Activated naive CD4-positive, alpha-beta T cell treated with anti-CD3 and anti-CD28 coated beads, Interleukin-2, amount 50 U/mL, for 16 hours (primary cell): ENCODE measurements at places on chromosomes 7 and 10.

DNA sequence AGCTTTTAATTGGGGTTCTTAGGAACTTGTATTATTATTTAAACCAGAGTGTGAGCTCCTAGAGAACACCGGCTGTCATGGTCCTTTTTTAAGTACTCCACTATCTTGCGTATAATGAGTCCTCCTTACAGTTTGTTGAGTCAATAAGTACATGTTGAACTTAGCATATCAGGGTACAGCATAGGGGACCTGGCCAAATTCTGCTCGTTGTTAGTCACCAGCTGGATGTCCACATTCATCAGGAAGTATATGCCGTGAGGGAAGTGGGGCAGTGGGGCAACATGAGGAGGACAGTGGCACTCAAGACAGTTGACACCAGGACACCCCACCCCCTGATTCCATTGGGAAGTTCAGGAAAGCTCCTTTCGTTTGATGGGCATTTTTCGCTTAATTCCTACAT, 16.6 kb downstream of the RPP30 start:
- DNase-seq = no peak

GRCh38 chr7:7662527-7662926, 22.0 kb downstream of the UMAD1 start:
- DNase-seq = no peak

DNA sequence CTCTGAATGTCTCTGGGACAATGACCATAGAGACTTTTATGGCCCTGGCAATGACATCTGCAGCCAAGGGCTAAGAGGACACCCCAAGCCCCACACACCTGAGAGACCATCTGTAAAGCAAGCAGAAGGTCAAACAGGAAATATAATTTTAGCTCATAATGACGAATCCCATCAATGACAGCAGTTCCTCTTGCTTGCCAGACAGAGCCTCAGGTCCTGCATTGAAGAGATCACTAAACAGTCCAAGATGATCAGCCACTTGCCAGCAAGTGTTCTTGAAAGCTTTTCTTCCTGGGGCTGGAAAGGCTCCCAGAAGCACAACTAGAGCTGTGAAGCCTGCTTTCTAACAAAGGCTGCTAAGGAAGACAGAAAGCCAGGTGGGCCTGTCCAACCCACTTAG, 993.7 kb upstream of the AUTS2 start:
- DNase-seq = no peak

DNA sequence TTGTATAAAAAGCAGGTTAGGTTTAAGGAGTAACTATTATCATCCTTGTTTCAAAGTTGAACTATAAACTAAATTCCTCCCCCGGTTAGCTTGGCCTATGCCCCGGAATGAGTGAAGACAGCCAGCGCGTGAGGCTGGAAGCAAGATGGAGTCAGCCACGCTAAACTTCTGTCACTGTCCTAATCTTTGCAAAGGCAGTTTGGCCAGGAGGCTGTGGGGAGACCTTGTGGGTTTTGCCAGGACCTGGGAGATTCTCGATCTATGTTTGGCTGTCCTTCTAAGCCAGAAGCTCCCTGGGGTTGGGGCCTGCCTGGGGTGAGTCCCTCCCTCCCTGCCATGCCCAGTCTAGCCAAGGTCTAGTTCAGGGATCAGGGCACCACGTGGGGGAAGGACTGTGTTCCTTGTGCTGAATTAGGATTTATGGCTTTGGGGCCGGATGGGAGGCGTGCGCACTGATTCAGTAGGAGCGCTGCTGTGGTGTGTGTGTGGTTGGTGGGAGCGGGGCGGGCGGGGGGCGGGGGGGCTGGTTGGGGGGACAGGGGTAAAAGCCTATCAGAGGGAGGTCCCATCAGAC, 871 bp upstream of the GTF2IRD1 start:
- peak; percentile 23 for DNase-seq

DNA sequence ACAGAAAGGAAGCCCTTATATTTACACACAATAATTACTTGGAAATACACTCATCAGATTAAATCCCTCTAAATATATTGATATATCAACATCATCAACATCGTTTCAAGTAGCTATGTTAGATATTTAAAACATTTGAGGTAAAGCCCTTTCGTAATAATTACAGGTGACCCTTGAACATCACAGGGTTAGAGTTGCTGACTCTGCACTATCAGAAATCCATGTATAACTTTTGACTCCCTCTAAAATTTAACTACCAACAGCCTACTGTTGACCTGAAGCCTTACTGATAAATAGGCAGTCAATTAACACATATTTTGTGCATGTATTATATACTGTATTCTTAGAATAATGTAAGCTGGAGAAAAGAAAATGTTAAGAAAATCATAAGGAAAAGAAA, 34.6 kb upstream of the LRRN3 start:
- DNase-seq = no peak

- DNase-seq = no peak
These were observed 226.2 kb downstream of the TCERG1L start for GRCh38 chr10:131085091-131085860.
